LoVo (cell line): ENCODE measurements at places on chromosomes 7 and 10.

GRCh38 chr10:78508955-78509748 lies 475.5 kb downstream of the RPS24 start:
- no peak for DNase-seq

DNA sequence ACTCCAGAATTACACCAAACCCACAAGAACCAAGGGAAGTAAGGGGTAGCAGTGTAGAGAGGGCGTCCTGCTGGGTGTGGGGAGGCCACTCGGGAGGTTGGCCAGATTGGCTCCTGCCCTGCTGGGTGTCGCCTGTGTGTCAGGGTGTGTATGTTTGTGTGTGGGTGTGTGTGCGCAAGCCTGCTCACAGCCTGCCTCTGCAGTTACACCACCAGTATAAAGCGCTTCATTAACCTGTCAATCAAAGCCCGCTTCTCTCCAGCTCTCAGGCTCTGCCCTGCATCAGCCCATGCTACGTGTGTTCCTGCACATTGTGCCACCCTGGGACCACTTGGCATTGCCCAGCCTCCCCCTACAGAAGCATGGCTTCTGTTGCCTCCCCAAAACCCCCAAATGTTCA lies 83.3 kb upstream of the PAX2 start:
- no peak for DNase-seq

GRCh38 chr7:111292026-111292470 lies 201.1 kb downstream of the LRRN3 start:
- DNase-seq: no peak

DNA sequence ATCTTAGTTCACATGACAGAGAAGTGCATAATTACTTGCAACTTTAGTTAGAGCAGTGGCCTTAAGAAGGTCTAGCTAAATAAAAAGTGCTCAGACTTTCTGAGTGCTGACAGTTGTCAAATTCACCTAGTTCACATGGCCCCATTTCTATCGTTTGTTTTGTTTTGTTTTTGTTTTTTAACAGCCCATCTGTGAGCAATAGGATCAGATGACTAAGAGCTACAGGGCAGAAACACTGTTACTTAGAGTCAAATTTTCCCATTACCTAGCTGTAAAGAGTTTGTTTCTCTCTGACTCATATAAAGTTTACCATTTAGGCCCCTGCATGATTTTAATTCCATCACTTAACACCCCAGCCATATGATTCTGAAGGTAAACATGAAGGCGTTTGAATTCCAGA lies 18.8 kb downstream of the CAV1 start:
- DNase-seq: no peak

DNA sequence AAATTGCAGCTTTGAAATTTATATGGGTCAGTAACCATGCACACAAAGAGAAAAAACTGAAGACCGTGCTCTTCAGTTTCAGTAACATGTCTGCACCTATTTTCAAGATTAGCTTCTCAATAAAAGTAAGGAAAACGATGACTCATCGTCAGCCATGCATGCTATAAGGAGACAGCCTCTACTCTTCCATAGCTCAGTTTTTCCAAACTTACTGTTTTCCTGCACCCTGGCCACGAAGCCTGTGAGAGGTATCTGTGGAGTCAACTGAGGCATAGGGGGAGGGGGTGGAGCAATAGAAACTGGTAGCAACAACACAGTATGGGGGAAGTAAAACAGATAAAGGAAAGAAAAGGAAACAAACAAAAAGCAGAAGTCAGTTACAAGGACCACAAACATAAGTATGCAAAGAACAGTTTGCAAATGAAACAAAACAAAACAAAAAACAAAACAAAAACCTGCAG lies 58.0 kb downstream of the PDSS1 start:
- DNase-seq: peak; percentile 54

DNA sequence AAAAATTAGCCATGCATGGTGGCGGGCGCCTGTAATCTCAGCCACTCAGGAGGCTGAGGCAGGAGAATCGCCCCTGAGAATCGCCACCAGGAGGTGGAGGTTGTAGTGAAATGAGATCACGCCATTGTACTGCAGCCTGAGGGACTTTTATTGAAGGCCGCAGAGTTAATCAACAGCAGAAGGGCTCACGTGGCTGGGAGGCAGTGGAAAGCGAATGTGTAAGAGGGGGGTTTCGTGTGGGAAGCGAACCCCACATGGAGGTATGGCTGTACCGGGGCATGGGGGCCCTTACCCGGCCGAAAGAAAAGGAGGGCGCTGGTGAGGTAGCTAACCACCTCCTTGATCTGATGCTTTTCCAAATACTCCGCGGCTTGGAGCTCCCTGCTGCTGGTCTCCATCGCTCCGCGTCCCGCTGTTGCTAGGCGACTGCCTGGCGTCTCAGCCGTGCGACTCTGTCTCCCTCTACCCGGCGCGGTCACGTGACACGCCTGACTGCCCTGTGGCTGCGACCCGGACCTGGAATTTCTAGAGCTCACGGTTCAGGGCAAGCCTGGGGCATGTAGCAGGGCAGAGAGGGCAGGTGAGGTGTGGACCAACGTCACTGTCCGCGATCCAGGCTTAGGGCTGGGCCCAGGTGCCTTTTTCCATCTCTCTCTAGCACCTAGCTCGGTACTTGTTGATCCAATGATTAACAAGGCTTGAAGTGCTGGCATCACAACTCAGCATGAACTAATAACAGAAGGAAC lies at the start of gene EFCAB10:
Gene EFCAB10, minus strand, starts transcription at position 428 of the 746 bp plus-strand sequence. Its CDS starts 30 bp downstream, at position 398.
- peak; percentile 59 for DNase-seq

DNA sequence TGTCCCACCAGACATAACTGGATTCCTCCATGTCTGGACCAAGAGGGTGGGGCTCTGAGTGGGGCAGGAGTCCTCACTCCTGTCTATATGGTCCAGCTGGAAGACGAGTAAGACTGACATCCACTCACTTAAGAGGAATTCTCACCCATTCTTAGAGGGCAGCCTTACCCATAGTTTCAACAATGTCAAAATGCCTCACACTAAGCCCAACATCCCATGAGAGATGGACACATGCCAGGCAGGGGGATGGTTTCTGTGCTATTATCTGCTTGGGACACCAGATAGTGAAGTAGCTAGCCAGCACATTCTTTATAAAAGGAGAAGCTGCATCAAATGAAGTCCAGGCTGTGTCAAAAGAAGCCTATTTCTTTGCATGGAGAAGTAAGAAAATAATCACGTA lies 4.7 kb upstream of the LANCL2 start:
- DNase-seq: no peak

DNA sequence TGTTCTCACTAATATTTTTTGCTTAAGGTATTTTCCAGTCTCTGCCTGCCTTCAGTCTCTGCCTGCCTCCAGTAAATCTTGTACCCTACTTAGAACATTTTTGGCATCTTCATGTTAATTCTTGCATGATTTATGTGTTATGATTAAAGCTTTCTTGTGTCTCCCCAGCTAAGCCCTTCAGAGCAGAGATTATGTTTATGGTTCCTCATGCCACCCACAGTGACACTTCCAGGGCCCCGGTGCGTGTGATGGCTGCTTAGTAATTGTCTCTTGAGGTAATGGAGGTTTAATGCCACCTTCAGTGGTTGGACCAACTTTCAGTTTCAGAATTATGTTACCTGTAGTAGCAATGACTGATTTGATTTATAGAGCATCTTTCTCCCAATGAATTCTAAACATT lies 70.6 kb upstream of the MET start:
- DNase-seq: peak; percentile 37

DNA sequence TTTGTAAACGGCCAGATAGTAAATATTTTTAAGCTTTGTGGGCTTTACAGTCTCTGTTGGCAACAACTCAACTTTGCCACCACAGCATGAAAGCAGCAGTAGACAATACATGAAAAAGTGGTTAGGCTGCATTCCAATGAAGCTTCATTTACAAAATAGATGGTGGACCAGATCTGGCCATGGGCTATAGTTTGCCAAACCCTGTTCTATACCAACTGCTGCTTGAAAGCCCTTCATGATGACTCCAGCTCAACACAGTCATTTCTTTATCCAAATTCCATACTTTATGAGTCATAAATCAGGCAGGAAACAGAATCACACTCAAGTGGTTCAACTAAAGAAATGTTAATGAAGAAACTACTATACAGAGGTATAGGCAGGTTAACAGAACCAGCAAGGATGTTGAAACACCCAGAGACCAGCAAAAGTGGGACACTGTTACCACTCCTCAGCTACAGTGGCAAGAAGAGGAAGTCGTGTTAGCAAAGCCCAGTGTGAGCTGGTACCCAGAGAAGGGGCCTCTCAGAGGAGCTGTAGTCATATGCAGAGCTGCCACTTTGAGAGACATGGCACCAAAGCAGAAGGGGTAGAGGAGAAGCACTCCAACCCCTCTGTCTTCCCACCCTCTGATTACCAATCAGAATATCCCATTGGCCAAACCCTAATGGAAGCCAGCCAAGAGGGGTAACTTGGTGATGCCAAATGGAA lies 72.5 kb downstream of the PRLHR start:
- DNase-seq: peak; percentile 6

DNA sequence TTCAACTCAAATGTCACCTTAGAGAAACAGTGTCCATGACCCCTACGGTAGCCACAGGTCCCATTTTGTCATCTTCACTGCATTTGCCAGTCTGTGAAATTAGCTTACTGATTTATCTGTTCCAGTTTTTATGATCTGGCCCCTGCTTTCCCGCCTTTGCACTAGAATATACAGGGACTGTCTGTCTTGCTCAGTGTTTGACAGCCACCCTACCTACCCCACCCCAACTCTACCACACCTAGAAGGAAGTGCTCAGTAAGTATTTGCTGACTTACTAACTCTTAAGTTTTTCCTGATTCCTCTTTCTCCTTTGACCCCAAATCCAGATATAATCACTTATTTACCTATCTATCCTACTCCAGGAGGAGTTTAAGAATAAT lies 49.5 kb downstream of the CREB3L2 start:
- DNase-seq: peak; percentile 38

DNA sequence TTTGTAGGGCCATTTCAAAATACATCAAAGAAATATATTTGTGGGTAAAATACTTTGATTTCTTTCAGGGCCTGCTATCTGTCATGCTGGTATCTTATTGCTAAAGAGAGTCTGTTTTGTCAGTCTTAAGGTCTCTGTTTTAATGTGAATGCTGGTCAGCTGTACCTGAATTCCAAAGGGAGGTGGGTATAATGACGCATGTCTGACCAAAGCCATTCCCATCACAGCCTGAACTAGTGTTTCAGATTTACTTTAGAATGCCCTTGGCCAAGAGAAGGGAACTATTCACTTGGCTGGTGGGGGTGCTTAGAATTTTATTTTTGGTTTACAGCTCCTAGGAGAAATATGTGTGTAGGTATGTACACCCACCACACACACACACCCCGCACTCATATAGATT lies 30.6 kb upstream of the MYL10 start:
- no peak for DNase-seq

DNA sequence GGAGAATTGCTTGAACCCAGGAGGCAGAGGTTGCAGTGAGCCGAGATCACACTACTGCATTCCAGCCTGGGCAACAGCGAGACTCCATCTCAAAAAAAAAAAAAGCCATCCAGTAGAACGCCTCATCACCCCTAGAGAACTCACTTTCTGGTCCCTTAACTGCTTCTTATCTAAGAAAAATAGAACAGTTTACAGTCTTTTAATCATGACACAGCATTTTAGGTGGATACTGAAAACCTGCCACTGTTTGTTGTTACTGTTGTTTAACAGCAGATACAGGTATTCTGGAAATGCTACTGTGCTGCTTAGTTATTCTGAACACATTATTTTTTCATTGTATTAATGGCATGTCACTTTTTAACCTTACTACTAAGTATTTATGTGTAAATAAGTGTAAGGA lies 624.3 kb upstream of the GHITM start:
- no peak for DNase-seq

DNA sequence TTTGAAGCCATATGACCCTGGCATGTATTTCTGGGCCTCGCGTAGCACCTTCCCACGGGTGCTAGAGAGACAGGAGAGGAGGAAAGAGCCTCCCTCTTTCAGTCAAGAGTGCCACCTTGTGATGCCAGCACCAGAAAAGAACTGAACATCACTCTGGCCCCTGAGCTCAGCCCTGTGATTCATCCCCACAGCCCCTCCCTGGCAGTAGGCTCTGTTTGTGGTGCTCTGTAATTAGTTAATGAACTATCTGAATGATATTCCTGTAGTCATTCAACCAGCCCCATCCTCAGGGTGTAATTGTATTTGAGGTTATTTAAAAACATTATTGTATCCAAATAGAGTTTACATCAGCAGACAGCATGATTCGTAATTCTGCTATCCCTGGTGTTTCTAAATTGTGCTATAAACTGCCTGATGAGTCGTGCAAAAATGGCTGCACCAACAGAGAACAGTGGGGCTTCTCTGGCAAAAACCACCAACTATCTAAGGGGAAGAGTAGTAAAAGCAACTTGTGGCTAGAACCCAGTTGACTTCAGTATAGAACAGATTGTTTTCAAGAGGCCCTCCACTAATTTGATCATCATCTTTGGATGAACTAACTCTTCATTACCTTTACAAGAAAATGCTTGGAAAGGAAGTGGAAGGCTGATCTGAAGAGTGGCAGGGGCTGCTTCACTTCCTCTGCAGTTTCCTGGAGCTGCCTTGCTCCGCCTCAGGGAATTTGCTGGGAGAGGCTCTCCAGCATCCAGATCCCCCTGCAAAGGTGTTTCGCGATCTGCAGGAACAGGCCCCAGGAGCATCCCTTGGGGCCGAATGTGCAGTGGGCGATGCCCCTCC lies 23.7 kb upstream of the TIAL1 start:
- DNase-seq: no peak

DNA sequence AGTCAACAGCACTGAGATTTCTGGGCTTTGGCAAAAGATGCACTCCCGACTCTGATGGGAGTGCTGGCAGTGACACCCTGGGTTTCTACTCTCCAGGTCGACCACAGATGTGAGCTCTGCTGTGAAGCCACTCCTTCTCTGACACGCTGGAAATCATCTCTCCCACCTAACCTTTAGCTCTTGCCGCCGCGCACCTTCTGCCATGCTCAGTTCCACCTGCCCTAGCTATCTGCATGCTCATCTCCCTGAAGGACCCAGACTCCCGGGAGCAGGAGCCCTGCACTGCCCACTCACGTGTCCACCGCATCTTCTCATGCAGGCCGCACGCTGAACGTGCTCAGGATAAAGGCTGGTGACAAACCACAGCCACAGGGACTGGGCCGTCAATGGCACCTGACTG lies 174.8 kb downstream of the TNS3 start:
- no peak for DNase-seq

DNA sequence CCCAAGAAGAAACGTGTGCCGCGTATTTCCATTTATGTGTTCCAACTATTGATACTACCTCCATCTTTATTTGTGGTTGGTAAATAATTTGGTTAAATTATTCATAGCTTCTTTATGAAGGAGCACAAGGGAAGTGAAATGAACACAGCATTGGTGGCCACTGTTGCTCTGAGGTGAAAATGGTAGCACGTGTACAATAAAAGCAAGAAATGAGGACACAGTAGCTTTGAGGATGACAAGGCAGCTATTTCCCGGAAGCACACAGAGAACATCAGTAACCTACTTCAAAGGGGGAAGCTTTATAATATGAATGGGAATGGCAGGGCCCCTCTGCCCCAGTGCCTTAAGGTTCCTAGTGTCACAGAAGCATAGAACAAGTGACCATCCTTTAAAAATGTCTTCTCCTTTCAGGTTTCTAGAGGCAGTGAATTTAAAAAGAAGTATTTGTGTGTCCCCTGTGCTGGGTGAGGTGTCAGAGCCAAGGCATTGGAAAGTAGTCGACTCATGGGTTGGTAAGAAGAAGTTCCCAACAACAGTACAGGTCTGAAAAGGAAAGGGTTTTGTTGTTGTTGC lies 78.8 kb downstream of the SGMS1 start:
- DNase-seq: no peak
